ENCODE measurements at places on chromosomes 7 and 10. TPM values are rescaled to one million over a fixed set of nuclear protein-coding genes. Genes with fewer than 3 reads are reported as not detected.

Gene BTBD16
- total RNA-seq: not detected

Gene STEAP1
- total RNA-seq: 27.2 TPM

Gene AGR2
- not detected for total RNA-seq

Gene ELN
- total RNA-seq: 1.8 TPM

Gene ACHE
- total RNA-seq: 0.54 TPM

Gene SFRP5
- not detected for total RNA-seq

Gene NUTM2A
- total RNA-seq: 0.79 TPM

Gene TEX36
- total RNA-seq: not detected

Gene CARD11
- 0.27 TPM for total RNA-seq

Gene GRM3
- not detected for total RNA-seq

Gene LMOD2
- not detected for total RNA-seq

Gene HOXA7
- 11.9 TPM for total RNA-seq
